ENCODE measurements at places on chromosomes 11 and 22. TPM values are rescaled to one million over a fixed set of nuclear protein-coding genes. Genes with fewer than 3 reads are reported as not detected.

GRCh38 chr11:3866206-3866605, 10.7 kb downstream of the STIM1 start:
- ATAC-seq = peak; percentile 50

DNA sequence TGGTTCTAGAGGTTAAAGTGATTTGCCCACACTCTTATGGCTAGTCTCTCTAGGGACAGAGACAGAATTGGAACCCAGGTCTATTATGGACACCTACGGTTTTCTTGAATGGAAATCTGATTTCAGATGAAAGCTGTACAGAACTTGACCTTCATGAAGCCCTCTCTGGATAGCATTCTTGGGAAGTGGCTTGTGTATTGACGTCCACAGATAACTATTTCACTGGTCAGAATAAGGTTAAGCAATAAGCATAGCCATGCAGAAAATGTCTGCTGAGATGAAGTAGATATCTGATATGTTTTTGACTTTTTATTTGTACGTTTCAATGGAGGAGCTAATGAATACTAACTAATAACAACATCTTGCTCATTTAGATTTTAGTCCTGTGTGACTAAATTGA, 1.1 kb downstream of the TLCD5 start:
- no peak for ATAC-seq

GRCh38 chr22:26466196-26466595, 17.4 kb downstream of the HPS4 start:
- ATAC-seq = no peak

- ATAC-seq = no peak
Measured at GRCh38 chr22:46007848-46008261, 30.9 kb upstream of the WNT7B start.

Gene HMOX1
- total RNA-seq = 1.9 TPM

Gene SLC29A2
- total RNA-seq = 2.2 TPM

GRCh38 chr11:1668911-1669473, 28.0 kb upstream of the KRTAP5-6 start:
- no peak for ATAC-seq

DNA sequence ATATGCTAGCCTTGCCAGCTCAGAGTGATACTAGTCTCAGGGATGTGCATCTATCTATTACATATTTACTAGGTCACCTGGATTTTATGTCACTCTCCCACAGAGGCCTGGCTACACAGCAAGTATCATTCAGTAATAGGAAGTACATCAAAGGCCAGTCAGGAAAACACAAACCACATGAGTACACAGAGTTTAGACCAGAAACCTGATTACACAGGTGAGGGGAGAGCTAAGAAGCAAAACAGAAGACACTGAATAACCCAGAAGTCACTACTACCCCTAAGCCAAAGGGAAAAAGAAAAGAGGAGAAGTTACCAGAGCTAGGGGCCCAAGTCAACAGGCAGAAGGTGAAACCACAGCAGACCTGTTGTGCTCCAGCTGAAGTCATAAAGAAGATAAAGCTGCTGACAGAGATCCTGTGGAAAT, 13.3 kb downstream of the LPXN start:
- ATAC-seq = no peak

GRCh38 chr22:49763138-49763537, 64.5 kb downstream of the BRD1 start:
- ATAC-seq = no peak

Gene MUC6
- total RNA-seq = 0.14 TPM

Measured in motor neuron (in vitro differentiated cells).